Panc1 (cell line): ENCODE measurements at places on chromosomes 3 and 15. TPM values are rescaled to one million over a fixed set of nuclear protein-coding genes. Genes with fewer than 3 reads are reported as not detected.

Gene PLSCR5
- total RNA-seq, result not detected

Gene LYZL4
- not detected for total RNA-seq

Gene FBN1
- 0.46 TPM for total RNA-seq

Gene DGKG
- 0.46 TPM for total RNA-seq

Gene TEX55
- total RNA-seq, result not detected

Gene DLEC1
- not detected for total RNA-seq

Gene GPR176
- 12.7 TPM for total RNA-seq

Gene ZNF620
- total RNA-seq, result 1.3 TPM

Gene EFHB
- 0.46 TPM for total RNA-seq

Gene FANCD2
- total RNA-seq, result 20.0 TPM
